ENCODE measurements at places on chromosomes 4 and X.

- H3K36me3 ChIP-seq: no peaks in the 10 kb centered on the region
- no peaks in the 10 kb centered on the region for H3K27me3 ChIP-seq
- no peaks in the 10 kb centered on the region for H3K4me1 ChIP-seq
- no peak for DNase-seq
Measured at GRCh38 chr4:153076861-153077260, 127.4 kb upstream of the TRIM2 start.

GRCh38 chr4:7381221-7381889 lies 53.4 kb downstream of the PSAPL1 start:
- H3K27ac ChIP-seq: no peak overlapping the region
- no peak overlapping the region for H3K4me3 ChIP-seq
- DNase-seq: no peak

DNA sequence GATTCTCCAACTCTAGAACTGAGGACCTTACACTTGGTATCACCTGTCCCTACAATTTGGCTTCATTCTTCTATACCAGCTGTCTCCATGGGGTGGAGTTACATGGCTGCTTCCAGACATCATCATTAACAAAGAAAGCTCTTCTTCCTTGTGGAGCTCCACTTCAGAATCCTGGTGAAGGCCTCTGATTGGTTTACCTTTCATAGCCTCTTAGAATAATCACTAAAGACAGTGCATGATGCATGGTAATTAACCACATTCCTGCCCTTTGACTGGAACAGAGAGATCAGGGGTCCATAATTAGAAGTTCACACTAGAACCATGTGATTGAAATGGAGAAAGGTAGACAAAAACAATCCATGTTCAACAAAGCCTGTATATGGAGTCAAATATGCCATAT lies 112.6 kb upstream of the ZNF827 start:
- H3K4me1 ChIP-seq: no peaks in the 10 kb centered on the region
- no peak overlapping the region for H3K27ac ChIP-seq
- H3K27me3 ChIP-seq: no peaks in the 10 kb centered on the region
- no peak for DNase-seq
- no peaks in the 10 kb centered on the region for H3K36me3 ChIP-seq
- H3K4me3 ChIP-seq: no peak overlapping the region

- no peak overlapping the region for H3K4me3 ChIP-seq
- no peak for DNase-seq
- H3K36me3 ChIP-seq: no peaks in the 10 kb centered on the region
- no peaks in the 10 kb centered on the region for H3K27me3 ChIP-seq
- no peak overlapping the region for H3K27ac ChIP-seq
Measured at GRCh38 chr4:139972305-139972704, 181.7 kb downstream of the MAML3 start.

GRCh38 chrX:25043192-25043591 lies 27.4 kb upstream of the ARX start:
- no peak for DNase-seq
- H3K36me3 ChIP-seq: no peaks in the 10 kb centered on the region
- H3K27me3 ChIP-seq: no peaks in the 10 kb centered on the region
- no peak overlapping the region for H3K27ac ChIP-seq
- no peaks in the 10 kb centered on the region for H3K4me1 ChIP-seq

DNA sequence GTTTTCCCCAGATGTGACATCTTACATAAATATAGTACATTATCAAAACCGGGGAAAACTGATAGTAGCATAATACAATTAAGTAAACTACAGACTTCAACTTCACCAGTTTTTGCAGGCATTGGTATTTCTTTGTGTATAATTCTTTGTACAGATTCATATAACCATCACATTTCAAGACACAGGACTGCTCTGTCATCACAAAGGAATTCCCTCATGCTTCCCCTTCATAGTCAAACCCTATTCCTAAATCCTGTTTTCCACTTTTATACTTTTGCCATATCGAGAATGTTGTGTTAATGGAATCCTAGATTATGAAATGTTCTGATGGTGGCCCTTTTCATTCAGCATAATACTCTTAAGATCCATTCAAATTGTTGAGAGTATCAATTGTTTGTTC lies 36.0 kb downstream of the STIM2 start:
- H3K27me3 ChIP-seq: no peaks in the 10 kb centered on the region
- no peak for DNase-seq
- H3K36me3 ChIP-seq: no peaks in the 10 kb centered on the region
- no peaks in the 10 kb centered on the region for H3K4me1 ChIP-seq

DNA sequence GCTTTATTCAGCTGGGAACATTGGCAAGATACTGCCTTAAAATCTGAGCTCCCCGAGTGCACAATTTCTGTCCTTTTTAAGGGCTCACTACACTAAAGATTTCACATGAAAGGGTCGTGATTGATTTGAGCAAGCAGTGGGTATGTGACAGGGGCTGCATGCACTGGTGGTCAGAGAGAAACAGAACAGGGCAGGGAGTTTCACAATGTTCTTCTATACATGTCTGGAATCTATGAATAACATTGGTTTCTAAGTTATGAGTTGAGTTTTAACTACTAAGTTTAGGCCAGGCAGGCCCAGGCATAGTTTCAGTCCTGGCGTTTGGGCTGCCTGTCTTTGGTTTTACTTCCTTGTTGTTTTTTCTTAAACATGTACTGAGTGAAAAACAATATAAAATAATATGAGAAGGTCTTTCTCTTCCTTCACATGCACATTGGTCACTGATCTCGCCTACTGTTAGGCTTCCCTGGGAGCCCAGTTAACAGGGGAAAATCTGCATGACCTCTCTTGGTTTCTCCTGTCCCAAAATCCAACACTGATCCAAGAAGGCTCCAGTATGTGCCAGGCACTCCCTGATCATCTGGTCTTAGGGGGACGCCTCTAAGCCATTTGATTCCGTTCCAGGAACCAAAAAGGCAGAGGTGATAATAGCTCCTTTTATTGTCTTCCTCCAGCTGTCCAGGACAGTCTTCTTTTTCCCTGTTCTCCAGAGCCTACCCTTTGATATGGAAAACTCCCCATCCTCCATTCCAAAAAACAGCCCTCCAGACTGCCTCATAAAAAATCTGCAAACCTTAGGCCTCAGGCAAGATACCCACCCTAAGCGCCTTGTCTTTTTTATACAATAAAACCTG lies at the start of gene UGT2B17:
Gene UGT2B17 (minus strand): TSS at position 51 of the 854 bp plus-strand sequence. CDS start 7,838 bp downstream, outside the sequence.
- H3K36me3 ChIP-seq: no peaks in the 10 kb centered on the region
- H3K27me3 ChIP-seq: no peaks in the 10 kb centered on the region
- DNase-seq: no peak

- no peaks in the 10 kb centered on the region for H3K27me3 ChIP-seq
- no peak overlapping the region for H3K4me3 ChIP-seq
- H3K27ac ChIP-seq: no peak overlapping the region
- H3K36me3 ChIP-seq: no peaks in the 10 kb centered on the region
- no peaks in the 10 kb centered on the region for H3K4me1 ChIP-seq
Measured at GRCh38 chr4:146534178-146534577, 12.4 kb upstream of the SLC10A7 start.

- H3K27me3 ChIP-seq: no peaks in the 10 kb centered on the region
- H3K36me3 ChIP-seq: no peaks in the 10 kb centered on the region
- no peak overlapping the region for H3K4me3 ChIP-seq
- H3K4me1 ChIP-seq: no peaks in the 10 kb centered on the region
Measured at GRCh38 chrX:15221321-15221720, 48.6 kb downstream of the ASB9 start.

- H3K36me3 ChIP-seq: no peaks in the 10 kb centered on the region
- H3K27ac ChIP-seq: no peak overlapping the region
- H3K4me1 ChIP-seq: no peaks in the 10 kb centered on the region
- no peak for DNase-seq
- no peaks in the 10 kb centered on the region for H3K27me3 ChIP-seq
- no peak overlapping the region for H3K4me3 ChIP-seq
Measured at GRCh38 chr4:108581083-108581482, 39.3 kb upstream of the RPL34 start.

DNA sequence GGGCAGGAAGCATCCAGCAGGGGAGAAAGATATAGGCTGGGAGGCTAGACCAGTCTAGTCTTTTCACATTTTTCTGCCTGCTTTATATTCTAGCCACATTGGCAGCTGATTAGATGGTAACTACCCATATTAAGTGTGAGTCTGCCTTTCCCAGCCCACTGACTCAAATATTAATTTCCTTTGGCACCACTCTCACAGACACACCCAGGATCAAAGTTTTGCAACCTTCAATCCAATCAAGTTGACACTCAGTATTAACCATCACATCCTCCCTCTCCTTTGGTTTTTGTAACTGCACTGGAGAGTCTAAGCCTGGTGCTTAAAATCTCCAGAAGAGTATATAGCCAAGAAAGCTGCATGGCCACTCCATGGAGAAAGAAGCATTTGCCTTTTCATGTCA lies 560.4 kb downstream of the GRXCR1 start:
- no peak overlapping the region for H3K27ac ChIP-seq
- H3K4me1 ChIP-seq: no peaks in the 10 kb centered on the region
- H3K4me3 ChIP-seq: no peak overlapping the region
- no peaks in the 10 kb centered on the region for H3K27me3 ChIP-seq
- no peaks in the 10 kb centered on the region for H3K36me3 ChIP-seq

DNA sequence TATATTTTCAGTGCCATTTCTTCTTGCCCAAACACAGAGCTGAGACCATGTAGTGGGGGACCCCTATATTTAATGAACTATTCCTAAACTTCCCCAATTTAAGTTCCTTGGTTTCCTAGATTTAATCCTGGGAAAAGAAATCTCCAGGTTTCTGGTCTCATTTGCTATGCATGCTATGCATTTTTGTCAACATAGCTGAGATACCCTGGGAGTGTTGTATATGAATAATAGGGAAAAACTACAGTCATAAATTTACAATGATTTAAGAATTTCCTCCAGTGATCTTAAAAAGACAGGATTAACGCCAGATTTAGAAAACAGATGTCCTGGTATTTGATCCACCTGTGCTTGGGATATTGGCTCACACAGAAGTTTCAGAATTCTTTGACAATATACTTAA lies 136.8 kb upstream of the RAPGEF2 start:
- no peak for DNase-seq
- H3K27ac ChIP-seq: no peak overlapping the region
- H3K36me3 ChIP-seq: no peaks in the 10 kb centered on the region

GRCh38 chr4:80008351-80008750 lies 64.7 kb downstream of the ANTXR2 start:
- no peak overlapping the region for H3K4me3 ChIP-seq
- H3K27me3 ChIP-seq: no peaks in the 10 kb centered on the region
- H3K27ac ChIP-seq: no peak overlapping the region
- DNase-seq: no peak

DNA sequence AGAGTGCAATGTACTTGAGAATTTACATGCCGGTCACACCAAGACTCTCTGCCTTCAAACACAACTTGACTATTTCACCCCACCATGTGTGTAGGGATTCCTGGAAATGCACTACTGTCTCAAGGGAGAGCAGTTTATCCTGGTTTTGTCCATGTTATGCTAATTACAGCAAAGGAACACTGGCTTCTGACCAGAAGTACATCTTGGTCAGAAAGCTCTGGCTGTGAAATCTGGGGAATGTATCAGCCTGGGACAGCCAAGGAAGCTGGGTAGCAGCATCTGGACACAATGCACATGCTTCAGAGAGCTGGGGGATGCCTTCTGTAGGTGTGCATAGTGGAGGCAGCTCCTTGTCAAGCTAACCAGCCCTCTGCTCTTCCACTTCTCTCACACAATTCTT lies 1432.6 kb upstream of the TENM3 start:
- H3K27ac ChIP-seq: no peak overlapping the region
- DNase-seq: no peak
- H3K4me1 ChIP-seq: no peaks in the 10 kb centered on the region
- no peaks in the 10 kb centered on the region for H3K36me3 ChIP-seq
- no peak overlapping the region for H3K4me3 ChIP-seq

GRCh38 chrX:134990801-134991481 lies at the start of gene SMIM10:
Gene SMIM10 (plus strand): TSS chrX:134990991. CDS start chrX:134991096, 105 bp downstream.
- no peaks in the 10 kb centered on the region for H3K4me1 ChIP-seq
- peak within 1 kb of the TSS; percentile 48 for H3K4me3 ChIP-seq
- H3K27ac ChIP-seq: peak within 1 kb of the TSS; percentile 67

All from stomach (tissue), 19 donors.